ENCODE measurements at places on chromosomes 3 and 15.

DNA sequence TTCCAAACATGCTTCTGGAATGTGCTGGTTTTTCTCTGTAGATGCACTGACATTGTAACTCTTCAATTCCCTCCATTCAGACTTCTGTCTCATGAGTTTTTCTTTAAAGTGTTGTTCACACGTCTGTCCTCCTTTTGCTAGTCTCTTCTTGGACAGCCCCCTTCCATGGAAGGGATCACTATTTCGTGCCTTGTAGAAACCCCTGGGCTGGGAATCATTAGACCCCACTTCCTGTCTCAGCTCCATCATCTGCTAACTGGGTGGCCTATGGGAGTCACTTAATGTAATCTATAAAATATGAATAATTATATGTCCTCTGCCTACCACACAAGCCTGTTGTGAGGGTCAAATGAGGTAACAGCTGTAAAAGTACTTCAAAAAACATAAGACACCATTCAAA lies 110.6 kb downstream of the THSD4 start:
- no peak for DNase-seq

DNA sequence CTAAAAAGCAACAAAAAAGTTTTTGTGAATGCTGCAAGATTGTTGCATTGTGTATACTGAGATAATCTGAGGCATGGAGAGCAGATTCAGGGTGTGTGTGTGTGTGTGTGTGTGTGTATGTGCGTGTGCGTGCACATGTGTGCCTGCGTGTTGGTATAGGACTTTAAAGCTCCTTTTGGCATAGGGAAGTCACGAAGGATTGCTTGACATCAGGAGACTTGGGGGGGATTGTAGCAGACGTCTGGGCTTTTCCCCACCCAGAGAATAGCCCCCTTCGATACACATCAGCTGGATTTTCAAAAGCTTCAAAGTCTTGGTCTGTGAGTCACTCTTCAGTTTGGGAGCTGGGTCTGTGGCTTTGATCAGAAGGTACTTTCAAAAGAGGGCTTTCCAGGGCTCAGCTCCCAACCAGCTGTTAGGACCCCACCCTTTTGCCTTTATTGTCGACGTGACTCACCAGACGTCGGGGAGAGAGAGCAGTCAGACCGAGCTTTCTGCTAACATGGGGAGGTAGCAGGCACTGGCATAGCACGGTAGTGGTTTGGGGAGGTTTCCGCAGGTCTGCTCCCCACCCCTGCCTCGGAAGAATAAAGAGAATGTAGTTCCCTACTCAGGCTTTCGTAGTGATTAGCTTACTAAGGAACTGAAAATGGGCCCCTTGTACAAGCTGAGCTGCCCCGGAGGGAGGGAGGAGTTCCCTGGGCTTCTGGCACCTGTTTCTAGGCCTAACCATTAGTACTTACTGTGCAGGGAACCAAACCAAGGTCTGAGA lies 4.7 kb downstream of the BHLHE40 start:
- DNase-seq, result no peak

DNA sequence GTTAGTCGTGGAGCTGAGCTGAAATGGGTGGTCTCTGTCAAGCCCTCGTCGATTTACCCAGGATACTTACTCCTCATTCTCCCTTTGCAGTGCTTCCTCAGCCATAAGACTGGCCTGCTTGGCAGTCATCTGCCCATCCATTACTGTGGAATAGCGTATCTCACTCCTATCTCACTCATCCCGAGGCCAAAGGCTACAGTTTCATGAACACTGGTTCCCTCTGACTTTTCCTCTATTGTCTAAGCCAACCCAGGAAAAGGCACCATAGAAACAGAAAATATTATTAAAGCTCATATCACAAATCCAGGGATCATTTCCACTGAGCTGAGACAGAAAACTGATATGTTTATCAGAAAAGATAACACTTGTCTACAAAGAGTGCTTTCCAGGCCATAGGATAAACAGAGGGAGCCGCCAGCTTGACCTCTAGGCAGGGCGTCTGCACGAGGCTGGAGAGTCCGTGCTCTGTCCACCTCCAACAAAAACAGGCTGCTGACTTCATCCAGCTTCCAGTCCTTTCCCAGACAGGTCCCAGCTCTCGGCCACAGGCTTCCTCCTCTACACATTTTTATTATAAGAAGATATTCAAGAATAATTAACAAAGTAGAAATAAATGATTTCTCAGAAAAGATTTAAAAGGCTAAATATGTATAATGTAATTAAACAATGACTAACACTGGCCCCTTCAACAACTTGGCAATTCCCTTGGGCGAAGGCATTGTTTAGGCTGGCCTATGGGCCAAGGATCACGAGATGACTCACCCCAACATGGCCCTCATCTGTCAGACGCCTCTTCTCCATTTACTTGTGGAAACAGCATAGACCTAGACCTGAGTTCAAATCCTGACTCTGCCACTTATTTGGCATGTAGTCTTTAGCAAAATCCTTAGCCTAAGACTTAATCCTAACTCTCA lies 27.4 kb upstream of the BOC start:
- DNase-seq, result no peak

DNA sequence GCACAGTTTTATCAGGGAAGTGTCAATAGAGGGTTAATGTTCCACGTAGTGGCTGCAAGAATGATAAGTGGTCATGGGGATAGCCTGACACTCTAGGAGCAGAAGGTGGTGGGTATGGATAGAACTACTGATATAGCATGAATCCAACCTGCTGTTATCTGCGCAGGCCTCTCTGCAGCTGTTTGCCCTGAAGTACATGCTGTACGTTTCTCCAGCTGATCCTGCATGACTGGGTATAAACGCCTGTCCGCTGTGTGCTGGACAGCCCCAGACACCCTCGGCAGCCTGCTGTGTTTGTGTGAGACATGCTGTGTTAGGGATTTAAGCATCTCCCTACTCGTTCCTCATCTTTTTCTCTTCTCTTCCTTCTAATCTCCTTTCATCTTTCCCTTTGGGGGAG lies 87.1 kb downstream of the LPP start:
- DNase-seq, result no peak

DNA sequence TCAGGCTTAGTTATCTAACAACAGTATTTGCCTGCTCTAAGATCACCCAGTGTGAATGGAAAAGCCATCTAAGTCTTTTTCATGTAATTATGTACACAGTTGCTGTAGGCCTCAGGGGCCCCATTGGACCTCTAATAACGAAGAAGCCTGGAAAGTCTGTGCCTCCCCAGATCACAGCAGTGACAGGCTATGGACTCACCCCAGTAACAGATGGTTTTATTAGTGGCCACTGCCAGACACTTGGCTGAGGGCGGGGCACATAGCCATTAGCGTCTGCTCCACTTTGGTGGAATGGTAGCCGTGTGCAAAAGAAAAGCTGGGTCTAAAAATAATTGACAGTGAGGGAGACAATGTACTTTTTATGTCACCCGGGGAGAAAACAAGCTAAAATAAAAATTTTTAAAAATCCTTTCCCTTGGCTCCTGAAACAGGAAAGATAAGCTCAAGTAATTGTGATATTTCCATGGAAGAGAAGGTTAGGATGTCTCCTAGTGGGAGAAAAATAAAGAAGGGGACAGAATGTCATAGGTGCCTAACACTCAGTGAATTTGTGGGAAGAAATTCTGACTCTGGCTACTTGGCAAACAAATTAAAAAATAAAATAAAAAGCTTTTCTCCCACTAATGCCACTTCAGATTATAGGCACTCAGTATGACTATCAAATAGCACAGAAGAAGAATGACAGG lies 44.3 kb upstream of the ZNF385D start:
- DNase-seq, result no peak

GRCh38 chr3:42850263-42850662 lies 25.4 kb downstream of the CYP8B1 start:
- no peak for DNase-seq

GRCh38 chr3:25151281-25151902 lies 276.7 kb upstream of the RARB start:
- no peak for DNase-seq

DNA sequence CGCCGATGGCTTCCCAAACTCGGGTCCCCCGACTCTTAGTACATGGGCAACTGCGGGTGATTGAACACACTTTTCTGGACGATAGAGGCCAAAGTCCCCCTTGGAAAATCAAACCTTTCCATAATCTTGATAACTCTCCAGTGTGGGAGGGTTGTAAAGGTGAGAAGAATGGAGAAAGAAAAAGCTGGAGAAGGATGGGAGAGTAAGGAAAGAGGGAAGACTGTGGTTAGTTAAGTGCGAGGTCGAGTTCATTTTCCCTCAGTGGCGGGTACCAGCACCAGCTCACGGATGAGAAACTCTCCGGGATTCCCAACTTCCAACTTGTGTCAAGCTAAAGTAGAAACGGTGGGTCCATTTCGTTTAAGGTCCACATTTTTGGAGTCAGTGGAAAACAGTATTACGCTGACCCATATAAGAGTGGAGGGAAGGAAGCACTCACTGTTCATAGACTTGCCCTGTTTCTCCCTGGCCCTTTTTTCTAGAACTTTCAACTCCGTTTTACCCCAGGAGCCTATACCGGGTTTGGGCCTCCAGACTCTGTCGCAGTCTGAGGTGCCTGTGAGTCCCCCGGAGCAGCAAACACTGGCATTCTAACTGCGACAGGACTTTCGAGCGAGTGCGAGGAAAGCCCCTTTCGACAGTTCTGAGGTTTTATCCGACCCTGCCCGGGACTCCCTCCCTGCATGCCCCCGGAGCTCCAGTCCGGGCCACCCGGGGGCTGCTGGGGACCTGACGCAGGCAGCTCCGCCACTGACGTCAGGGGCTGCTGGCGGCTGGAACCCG lies 14.8 kb downstream of the ZIC1 start:
- no peak for DNase-seq

DNA sequence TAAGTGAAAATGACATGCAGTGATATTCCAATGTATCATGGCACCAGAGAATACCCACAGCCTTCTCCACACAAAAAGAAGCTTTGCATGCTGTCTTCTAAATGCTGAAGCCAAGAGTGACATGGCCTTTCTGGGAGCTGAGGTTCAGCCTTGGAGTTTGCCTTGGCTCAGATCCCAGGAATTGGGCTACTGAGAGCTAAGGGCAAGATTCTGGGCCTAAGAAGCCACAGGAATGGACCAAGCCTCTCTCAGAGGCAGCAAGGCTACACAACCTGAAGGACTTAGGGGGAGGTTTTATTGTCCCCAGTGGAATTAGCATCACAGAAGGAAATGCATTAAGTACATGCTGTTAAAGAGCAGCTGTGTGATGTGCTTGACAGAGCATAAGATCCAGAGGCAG lies 1078.5 kb downstream of the TUSC7 start:
- no peak for DNase-seq

- DNase-seq, result no peak
Observed at GRCh38 chr3:101779822-101780381, 891 bp downstream of the NXPE3 start.

GRCh38 chr3:128123538-128124368 lies at the start of gene RUVBL1:
Gene RUVBL1, minus strand, starts transcription at chr3:128123812. Its CDS starts 88 bp downstream, at chr3:128123724.
- DNase-seq, result peak; percentile 94

DNA sequence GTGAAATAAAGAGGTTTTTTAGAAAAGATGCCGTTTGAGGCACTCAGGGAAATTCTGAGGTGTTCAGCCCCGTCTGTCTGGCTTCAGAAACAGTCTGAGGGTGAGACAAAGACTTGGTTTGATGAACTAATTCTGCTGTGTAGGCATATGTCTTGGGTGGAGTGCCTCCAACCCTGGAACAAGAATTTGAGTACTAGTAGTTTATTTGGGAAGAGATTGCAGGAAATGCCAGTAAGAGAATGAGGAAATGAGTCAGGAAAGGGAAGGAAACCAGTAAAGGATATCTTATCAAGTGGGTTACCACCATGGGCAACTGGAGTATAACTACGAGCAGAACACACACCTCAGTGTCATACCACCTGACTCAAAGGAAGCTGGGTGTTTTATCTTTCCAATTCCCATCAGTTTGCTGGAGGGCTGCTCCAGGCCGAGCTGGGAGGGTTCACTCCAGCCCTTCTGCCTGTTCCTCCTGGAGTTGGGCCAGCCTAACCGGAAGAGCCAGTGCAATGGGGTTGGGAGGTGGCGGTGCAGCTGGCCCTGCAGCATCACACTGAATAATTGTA lies 75.3 kb downstream of the TGFBR2 start:
- no peak for DNase-seq

DNA sequence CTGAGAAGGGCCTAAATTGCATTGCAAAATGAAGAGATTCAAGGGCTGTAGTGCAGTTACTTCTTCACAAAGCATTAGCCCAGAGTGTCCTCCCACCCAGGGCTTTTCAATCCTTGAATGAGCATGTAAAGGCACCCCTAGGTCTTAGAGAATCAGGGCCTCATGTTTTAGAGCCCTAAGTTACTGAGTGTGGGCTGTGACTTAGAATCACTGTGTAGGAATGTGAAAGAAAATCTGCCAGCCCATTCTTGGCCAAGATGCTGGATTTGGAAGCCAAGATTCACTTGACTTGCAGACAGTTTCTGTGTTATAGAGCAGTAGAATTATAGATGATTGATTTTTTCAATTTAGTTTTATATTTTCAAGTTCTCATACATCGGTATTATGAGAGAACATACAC lies 153.2 kb downstream of the MYRIP start:
- no peak for DNase-seq

GRCh38 chr3:50673931-50674330 lies 796 bp upstream of the DOCK3 start:
- no peak for DNase-seq

DNA sequence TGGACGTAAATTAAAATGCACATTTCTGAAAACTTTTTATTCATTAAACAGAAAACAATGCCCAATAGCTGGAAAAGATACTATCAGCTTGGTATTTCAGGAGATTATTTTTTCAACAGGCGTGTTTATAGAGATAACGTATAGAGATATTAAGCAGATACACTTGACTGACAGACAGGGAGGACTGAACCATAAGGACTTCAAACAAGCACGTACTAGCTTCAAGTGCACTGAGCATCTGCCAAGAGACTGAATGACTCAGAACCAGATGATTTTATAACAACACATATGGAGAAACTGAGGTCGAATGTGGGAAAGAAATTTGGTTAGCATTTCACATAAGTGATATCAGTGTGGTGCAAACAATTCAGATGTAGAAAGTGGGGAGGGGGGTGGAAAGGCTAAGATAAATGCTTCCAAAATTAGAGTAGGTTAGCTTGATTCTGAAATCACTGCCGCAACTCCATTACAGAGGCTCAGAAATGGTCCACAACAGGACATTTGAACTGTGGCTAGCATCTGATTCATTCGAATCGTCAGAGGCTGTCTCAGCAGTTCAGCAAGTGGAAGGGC lies 103.5 kb downstream of the SEMA6D start:
- no peak for DNase-seq

DNA sequence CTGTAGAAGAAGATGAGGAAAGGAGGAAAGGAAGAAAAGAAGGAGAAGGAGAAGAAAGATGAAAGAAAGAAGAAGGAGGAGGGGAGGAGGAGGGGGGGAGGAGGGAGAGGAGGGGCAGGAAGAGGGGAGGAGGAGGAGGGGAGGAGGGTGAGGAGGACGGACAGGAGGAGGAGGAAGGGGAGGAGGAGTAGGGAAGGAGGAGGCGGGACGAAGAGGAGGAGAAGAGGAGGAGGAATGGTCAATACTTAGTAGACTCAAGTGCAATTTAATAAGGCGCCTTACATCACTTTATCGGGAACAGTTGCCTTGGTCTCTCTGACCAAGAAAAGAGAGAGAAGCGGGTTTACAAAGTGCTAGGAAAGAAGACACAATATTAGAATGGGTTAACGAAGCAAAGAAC lies 23.7 kb upstream of the NR2E3 start:
- no peak for DNase-seq
